Endothelial cell of umbilical vein (primary cell): ENCODE measurements at places on chromosomes 12 and 14.

DNA sequence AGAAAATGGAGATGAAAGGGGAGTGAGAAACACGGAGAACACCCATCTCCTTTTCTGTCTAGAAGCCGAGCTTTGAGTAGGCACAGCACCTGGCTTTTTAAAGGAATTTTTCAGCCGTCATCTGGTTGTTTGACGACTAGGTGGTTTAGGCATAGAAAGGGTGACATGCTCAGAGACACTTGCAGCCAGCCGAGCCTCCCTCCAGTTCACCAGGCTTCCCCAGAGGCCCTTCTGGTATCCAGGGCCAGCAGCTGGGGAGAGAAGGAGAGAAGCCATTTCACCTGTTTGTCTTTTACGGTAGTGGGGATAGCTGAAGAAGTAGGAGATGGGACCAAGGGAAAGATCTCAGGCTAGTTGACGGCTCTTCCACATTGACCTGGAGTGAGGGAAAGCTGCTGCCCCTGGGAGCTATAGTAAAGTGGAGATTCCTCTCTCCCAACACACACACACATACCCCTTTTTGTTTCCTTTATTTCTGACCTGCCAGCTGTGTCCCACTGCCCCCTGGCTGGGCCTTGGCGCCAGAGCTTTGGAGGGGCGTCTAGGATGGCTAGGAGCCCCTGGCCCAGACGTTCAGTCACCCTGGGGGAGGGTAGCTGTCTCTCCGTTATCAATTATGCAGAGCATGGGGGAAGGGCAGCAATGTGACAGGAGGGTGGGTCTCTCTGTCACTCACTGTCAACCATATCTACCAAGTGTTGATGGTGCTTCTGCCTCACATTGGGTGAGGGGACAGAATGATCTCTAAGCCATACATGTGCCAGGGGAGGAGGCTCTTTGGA, 5.5 kb downstream of the MAP3K12 start:
- DNase-seq, result no peak

DNA sequence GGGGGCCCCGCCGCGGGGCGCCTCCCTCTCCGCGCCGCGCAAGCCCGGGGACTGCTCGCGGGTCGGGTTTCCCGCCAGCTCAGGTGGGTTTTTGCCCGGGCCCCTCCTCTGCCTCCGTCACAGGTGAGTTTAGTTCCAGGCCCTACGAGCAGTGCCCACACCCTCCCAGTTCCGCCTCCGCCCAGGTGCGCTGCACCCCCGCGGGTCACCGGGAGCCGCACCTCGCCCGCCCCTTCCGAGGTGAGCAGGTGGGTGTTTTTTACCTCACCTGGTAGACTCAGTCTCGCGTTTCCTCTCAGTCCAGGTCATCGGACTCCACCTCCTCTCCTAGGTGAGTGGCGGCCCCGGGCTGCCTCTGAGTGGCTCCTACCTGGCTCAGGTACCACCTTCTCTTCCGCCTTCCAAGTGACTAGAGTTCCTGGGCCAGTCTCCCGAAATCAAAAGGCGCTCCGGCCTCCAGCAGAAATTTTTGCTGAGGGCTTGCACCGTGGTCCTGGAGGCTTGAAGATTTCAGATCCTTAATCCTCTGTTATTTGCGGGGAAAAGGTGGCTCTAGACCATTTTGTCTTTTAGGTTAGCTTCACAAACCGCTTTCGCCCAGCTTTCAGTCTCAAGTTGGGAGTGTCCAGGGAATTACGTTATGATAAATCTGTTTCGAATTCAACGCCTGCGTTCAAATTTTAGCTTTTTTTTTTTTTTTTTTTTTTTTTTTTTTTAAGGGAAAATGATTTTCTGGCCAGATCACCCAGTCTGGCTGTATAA, at the start of gene TMEM30B:
TSS of gene TMEM30B (minus strand) at position 153 of the 762 bp plus-strand sequence. CDS start 191 bp downstream, outside the sequence.
- DNase-seq, result no peak

DNA sequence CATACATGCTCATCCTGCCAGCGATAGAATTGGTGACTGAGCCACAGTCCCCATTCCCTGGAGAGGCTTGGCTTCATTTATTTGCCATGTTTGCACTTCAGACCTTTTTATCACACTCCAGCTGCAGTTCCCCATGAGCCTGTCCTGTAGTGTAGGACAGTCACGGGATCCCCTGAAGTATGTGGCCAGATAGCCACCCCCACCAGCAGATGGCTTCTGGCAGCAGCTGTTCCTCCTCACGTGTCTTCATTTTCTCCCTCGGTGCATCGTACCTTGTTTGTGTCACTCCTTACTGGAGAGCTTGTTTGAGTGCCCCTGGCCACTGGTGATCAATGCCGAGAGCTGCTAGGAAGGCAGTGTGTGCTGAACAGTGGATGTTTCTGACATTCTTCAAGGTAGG, 40.2 kb downstream of the UBE3B start:
- no peak for DNase-seq

DNA sequence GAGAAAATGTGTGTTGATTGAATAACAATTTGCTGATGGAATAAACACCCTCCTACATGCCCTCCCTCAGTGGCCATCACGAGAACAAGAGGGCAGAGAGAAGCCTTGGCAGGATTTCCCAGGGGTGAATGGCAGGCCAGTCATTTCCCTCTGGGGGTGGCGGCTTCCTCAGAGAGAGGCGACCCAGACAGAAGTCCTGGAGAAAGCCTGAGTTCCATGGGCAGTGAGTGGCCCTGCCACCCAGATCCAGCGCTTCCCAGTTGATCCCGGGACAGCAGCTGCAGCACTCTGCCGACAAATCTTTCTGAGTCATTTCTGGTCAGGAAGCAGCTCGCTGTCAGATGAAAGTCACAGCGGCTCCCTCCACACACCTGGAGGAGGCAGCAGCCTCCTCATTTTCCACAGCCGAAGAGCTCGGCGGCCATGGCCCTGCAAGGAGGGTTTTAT, 123.0 kb downstream of the SCARB1 start:
- peak; percentile 87 for DNase-seq

DNA sequence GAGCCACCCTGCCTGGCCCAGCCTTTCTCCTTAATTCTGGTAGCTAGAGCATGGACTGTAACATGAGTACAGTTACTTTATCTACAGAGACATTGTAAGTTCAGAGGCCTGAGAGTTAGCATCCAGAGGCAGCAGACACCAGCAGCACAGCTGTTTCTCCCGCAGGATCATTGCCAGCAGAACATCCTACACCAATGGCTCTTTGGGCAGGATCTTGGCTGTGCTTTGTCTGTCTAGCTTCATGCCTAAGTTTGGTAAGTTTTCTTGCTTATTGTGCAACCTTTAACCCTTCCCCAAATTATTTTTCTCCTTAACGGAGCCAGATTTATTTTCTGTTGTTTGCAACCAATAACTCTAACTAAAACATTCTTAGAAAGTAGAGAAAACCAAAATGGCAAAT, 21.6 kb downstream of the C12orf71 start:
- no peak for DNase-seq

GRCh38 chr12:64273527-64274403, 51.7 kb upstream of the KICS2 start:
- DNase-seq, result peak; percentile 9

- no peak for DNase-seq
These were observed 1397.3 kb upstream of the TMEM132C start for GRCh38 chr12:126869644-126870043.

DNA sequence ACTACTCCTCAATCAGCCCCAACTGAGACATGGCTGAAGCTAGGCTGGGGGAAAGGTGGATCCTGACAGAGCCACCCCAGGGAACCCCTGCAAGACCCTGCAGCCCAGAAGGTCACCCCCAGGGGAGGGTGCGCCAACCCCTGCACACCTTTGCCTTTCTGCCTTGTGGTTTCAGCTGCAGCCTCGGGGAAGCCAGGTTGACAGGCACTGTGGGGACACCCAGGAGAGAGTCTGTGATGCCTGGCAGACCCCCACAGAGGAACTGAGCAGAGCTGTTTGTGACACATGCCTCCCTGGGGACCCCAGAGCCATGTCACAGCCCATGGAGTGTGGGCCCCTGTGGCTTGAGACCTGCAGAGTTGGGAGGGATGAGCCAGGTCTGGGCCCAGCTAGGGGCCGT, 11.8 kb upstream of the HHIPL1 start:
- DNase-seq, result no peak

DNA sequence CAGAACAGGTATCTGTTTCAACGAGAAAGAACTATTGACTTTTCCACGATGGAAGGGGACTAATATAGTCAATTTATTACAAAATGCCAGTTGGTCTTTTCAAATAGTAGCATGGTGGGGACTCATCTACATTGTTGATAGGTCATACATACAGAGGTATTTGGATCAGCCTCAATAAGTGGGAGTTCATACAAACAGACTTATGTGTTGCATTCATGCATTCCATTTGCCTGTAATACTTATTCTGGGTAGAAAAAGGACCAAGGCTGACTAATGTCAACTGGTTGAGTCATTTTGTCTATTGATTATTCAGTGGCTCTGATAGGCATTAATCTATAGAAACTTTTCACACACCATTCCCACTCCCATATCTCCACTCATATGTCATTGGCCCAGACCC, 41.5 kb upstream of the GLIPR1 start:
- DNase-seq, result no peak

- no peak for DNase-seq
These were observed 3.2 kb upstream of the CRIP1 start for GRCh38 chr14:105483300-105484068.

DNA sequence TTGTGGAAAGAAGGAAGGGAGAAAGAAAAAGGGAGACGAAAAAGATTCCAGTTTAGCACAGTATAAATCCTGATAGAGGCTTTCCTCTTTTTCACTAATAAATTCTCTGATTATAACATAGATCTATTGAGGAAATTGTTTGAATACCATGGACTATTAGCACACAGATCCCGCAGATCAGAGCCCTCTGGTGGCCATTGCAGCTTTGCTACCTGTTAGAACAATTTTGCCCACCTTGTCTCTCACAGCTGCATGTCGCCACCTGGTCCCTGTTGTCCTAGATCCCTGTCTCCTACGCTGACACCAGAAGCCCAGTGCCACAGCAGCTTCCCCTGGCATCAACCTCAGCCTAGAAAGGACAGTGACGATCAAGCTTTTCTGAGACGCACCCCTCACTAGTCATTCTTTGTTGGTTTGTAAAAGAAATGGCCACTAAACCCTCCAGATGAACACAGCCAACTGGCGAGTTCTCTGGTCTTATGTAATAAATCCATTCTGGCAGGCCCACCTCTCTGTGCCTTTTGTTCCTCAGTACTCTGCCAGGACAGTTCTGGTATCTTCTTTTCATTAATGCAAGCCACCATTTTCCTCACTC, 9.9 kb downstream of the GPHB5 start:
- DNase-seq, result peak; percentile 57

DNA sequence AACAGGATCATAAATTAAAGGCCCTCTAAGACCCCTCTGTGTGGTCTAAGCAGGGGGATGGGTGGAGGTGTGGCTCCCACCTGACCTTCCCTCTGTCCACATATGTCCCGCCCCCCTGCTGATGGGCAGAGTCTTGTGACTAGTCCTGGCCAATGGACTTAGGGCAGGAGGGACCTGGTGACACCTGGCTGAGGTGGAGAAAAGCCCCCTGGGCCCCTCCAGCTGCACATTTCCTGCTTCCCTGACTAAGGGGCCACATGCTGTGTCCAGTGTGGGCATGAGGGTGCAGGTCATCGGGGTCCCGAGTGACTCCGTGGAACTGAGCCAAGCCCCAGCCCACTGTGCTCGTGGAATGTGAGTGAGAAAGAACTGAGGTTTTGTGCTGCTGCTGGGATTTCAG, 254.7 kb downstream of the ADGRD1 start:
- no peak for DNase-seq

DNA sequence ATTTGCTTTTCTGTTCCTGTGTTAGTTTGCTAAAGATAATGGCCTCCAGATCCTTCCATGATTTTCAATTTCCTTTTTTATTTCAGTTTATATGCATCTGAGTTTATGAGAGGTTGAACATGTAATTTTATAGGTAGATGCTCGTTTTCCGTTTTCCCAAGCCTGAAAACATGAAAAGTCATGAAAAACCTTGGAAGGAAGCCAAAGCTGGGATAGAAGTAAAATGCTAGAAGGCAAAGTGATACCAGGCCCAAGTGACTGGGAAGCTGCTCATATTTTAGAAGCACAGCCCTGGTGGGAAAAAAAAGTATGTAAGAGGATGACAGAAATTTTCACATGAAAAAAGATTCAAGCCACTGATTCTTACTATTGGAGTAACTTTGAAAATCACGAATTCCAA, 290.8 kb downstream of the PRKD1 start:
- no peak for DNase-seq

GRCh38 chr14:47039336-47039735, 387.8 kb upstream of the RPL10L start:
- DNase-seq, result no peak

DNA sequence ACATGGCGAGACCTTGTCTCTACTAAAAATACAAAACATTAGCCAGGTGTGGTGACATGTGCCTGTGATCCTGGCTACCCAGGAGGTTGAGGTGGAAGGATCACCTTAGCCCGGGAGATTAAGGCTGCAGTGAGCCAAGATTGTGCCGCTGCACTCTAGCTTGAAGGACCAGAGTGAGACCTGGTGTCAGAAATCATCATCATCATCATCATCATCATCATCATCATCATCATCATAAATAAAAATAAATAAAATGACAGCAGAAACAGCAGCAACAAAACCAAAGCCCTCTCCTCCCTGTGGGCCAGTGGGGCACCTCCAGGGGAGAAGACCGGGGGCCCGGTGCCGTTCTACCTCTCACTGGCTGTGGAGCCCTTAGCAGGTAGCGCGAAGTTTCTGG, 281.9 kb upstream of the CRY1 start:
- no peak for DNase-seq
